Activated CD4-positive, alpha-beta memory T cell treated with anti-CD3 and anti-CD28 coated beads, Interleukin-2, amount 10 ng/mL, durations not matched to agents 7 days and 5 days (primary cell): ENCODE measurements at places on chromosomes 12 and 14. TPM values are rescaled to one million over a fixed set of nuclear protein-coding genes. Genes with fewer than 3 reads are reported as not detected.

- no peak for DNase-seq
These were observed 363 bp upstream of the LMO3 start for GRCh38 chr12:16606201-16606849.

DNA sequence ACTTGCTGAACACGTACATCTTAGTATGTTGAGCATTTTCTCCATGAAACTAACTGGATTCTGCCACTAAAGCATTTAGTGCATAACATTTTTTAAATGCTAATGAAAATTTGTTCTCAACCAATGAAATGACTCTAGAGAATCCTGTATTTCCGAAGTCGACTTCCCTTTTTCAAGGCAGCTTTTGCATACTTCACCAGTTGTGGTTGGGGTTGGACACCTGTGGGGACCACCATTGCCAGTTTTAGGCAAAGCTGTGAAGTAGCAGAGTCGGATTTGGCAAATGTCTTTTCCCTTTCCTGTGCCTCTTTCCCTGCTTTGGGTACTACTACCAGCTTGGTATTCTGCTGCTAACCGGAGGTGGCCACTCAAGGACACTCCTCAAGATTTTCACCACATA lies 349.2 kb downstream of the BCAT1 start:
- no peak for DNase-seq

The PTPRO gene
- 2.5 TPM for total RNA-seq

- no peak for DNase-seq
These were observed 232.8 kb downstream of the TMTC2 start for GRCh38 chr12:82919388-82920054.

- no peak for DNase-seq
These were observed 14.1 kb upstream of the GPRC5A start for GRCh38 chr12:12877153-12877768.

GRCh38 chr14:62696929-62697328 lies 348.3 kb downstream of the KCNH5 start:
- DNase-seq, result no peak

The GAS2L3 gene
- 4.0 TPM for total RNA-seq

The ZNF605 gene
- total RNA-seq, result 7.9 TPM

DNA sequence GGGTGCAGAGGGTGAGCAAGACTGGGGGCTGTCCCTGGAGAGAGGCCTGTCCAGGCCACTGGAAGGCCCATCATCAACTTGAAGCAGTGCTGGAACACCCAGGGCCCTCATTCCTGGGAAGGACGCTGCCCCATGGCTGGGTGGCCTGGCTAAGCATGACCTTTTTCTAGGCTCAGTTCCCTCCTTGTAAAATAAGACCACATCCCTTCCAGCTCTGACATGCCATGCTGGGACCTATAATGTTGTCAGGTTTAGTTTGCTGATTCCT lies 62.8 kb downstream of the SYNE3 start:
- no peak for DNase-seq

DNA sequence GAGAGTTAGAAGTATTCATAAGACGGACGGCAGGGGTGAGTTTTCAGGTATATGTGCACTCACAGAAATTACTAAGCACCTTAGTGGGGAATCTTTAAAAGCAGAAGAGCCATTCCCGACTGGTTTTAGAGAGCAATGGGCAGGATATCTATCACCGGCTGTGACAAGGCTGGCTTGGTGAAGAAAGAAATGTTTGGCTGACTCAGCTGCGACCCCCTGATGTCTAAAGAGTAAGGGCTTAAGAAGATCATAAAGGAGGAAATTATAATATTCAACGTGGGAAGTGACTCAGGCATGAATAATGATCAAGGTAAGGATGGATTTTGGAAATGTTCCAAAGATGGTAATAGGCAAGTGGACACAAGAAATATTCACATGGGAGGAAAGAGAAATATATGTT lies 407.6 kb downstream of the TMEM132D start:
- DNase-seq, result no peak

The GXYLT1 gene
- total RNA-seq, result 9.7 TPM

DNA sequence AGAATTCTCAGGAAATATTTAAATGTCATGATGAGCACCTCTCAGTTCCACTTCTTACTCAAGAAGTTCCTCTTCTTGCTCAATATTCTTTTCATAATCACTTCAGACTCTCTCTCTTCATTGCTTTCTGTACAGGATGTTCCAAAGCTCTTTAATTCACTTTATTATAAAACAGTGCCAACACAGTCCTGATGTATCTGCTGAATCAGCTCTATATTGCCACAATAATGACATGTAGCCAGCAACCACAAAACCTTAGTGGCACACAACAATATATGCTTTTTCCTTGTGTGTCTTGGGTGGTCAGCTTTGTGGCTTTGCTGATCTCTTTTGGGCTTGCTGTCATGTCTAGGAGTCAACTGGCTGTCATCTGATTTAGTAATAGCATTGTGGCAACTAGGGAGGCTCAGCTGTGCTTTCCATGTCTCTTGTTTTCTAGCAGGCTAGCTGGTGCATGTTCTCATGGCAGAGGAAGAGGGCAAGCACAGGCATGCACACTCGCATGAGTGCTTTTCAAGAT lies 52.8 kb upstream of the SLC2A13 start:
- no peak for DNase-seq

DNA sequence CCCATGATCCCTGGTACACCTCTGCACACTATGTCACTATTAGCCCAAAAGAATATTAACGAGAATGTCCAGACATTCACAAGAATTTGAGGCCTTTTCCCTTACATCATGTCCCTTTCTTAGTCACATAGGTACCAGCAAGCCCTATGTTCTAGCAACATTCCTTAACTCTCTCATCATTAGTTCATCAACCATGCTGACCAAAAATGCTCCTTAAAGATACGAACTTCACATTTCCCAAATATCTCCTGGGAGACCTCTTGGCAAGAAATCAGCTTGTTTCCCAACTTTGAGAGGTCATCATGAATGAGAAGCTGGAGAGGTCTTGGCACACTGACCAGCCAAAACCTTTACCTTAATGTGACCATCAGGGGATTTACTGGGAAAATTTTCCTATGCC lies 4.6 kb downstream of the SALL2 start:
- DNase-seq, result no peak

DNA sequence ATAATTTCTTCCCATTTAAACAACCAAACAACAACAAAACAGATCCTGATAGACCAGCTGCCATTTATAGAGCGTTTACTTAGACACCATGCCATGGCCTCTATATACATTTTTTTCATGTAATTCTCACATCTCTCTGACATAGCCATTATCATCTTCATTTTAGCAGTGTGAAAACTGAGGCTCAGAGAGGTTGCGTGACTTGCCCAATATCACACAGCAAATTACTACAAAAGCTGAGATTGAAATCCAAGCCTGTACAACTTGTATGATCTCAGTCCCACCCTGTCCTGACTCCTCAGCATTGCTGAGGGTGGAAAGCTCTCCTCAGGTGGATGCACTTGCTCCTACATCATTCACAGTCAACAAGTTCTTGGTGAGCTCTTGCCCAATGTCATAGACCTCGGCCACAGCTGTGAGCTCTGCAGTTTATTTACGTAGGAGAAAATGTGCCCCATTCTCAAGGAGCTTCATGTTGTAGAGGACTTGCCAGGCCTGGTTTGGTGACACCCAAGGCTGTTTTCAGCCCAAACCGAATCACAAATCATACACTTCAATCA lies 55.5 kb downstream of the CRACR2A start:
- no peak for DNase-seq

The CRIP1 gene
- total RNA-seq, result 883 TPM

- DNase-seq, result no peak
These were observed 34.3 kb downstream of the KLRD1 start for GRCh38 chr12:10341892-10342509.

The PIP4P1 gene
- 39.5 TPM for total RNA-seq

The GNB3 gene
- not detected for total RNA-seq

The FAIM2 gene
- 0.95 TPM for total RNA-seq

DNA sequence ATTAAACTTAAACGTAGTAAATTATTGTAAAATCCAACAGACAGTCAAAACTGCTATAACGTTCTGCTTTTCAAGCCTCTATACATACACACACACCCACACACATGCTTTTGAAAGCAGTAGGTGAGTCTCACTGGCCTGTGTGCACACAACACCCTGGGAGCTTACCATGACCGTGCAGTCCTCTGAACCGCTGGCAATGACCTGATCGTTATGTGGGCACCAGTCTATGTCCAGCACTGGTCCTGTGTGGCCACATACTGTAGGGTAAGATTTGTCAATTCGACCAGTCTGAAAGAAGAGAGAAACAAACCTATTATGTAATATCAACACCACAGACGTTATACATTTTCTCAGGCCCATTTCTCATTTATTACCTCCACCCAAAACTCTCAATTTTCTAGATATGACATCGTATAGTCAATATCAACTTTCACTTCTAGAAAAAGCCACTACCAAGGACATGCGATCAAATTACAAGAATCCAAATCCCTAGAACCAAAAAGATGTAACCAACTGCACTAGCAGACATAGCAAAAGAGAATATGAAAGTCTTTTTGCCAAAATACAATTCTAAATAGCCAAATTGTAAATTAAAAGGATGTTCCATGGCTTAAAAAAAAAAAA lies 44.5 kb upstream of the SELPLG start:
- no peak for DNase-seq

- no peak for DNase-seq
These were observed 32.7 kb downstream of the RBM25 start for GRCh38 chr14:73091044-73091443.

DNA sequence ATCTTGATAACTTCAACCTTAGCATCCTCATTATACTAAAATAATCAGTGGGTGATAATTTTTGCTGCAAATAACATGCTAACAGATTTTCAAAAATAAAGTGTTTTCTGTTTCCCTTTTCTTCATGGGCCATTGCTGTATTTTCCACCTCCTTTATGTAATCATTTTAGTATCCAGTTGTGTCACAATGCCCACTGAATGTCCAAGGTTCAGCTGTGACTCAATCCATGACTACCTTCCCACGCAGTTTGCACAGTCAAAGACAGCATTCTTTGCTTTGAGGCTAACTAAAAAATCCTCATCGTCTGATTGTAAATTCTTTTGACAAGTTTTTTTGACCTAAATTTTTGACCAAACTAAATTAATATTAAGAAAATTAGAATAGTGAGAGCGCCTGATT lies 474.1 kb downstream of the FLRT2 start:
- no peak for DNase-seq

DNA sequence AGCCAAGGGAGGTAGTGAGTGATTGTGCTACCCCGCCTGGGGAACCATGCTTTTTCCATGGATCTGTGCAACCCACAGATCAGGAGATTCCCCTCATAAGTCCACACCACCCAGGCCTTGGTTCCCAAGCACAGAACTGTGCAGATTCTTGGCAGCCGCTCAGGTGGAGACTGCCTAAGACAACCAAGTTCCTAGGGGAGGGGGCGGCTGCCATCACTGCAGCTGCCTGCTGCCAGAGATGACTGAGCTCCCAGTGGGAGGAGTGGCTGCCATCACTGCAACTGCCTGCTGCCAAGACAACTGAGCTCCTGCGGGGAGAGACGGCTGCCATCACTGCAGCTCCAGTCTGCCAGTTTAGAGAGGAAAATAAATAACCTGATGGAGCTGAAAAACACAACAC lies 138.3 kb upstream of the GARIN2 start:
- DNase-seq, result no peak

DNA sequence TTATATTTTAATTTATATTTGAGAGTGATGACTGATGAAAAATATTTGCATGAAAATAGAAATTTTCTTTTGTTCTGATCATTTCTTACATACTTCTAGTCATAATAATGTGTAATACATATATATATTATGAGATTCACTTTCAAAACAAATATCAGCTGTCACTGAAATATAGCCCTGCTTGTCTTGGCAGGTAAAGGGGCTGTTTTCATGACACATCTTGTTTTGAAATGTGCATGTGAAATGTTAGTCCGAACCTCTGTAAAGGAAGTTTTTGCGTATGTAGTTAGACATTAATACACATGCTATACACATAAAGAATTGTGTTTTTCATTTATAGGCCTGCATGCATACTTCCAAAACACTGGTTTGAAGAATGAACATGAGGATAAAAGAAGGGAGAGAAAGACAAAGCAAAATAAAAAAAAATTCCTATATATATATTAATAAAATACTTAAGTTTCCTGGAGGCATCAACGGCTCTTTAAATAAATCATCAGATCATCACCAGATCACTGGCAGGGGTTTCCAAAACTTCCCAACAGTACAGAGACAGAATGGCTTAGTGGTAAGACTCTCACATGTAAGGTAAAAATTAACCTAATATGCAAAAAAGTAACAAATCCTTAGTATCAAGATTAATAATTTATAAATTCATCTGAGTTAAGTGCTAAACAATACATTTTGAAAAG lies 60.1 kb downstream of the SEL1L start:
- no peak for DNase-seq

GRCh38 chr12:32155961-32156529 lies 49.4 kb downstream of the BICD1 start:
- DNase-seq, result no peak

The FZD10 gene
- not detected for total RNA-seq

- no peak for DNase-seq
These were observed 42.9 kb downstream of the HRK start for GRCh38 chr12:116838365-116838764.

DNA sequence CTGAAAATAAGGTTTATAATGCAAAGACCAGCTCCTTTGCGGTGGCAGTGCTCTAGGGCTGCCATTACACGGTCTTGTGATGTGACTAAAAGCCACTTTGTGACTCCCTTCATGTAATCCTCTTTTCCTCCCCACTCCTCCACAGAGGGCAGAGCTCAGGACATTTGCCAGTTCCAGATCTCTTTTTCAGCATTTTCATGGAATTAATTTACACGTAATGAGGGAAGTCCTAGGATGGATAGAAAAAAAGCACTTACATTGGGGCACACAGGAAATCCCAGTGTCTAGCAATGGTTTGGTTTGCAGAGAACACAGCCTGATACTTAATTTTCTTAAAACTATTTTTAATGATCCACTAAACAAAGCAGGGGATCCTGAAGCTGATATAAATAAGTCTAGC lies 17.5 kb upstream of the ATF1 start:
- no peak for DNase-seq

The FKBP3 gene
- total RNA-seq, result 57.7 TPM

DNA sequence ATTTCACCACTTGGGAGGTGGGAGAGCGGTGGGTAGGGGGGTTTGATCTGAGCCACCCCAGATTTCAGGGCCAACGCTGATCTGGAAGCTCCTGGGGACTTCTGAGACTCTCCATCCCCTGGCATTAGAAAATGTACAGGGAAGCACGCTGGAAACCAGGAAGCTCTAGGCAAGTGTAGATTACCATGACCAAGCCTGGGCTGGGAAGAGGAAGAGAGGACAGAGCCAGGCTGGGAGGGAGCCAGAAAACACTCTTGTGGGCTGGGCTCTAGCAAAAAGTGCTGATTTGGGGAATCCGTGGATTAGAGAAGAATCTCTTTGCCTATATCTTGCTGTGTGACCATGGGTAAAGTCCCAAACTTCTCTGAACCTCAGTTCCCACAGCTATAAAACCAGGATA lies 236.7 kb downstream of the BCL11B start:
- no peak for DNase-seq
